Stimulated activated CD8-positive, alpha-beta memory T cell treated with anti-CD3 and anti-CD28 coated beads, Interleukin-4, amount 100 ng/mL, for 1 hour (primary cell): ENCODE measurements at places on chromosomes 3 and 15.

DNA sequence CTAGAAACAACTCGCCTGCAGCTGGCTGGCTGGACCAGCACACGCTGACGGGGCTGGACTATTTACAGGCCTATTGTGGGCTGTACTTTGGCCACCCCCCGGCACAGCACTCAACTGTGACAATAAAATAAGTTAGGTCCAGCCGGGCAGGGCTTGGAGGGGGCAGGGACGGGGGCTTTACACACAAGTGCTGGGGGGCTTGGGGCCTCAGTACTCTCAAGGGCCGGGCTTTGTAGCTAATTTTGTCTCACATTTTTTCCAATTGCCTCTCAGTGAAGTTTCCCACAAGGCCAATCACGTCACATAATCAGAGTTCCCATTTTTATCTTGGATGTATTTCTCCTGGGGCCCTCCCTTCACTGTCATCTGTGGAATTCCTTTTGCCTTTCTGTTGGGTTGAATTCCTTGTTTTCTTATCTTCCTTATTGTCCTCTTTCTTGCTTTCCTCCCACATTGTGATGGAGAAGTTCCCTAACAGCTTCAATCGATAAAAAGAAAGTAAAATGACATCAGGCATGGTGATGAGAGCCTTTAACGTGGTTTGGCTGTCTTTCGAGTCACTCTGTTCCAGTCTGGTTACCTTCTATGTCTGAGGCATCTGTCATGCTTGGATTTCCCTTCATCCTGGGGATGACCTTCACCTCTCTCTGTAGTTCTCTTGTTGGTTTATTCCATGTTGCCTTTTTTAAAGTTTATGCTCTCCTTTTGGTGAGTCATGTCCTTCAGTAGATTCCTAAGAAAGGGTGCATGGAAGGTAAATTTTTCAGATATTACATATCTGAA lies 44.1 kb upstream of the CMTM7 start:
- DNase-seq, result no peak

GRCh38 chr3:156071031-156071430 lies 49.3 kb upstream of the KCNAB1 start:
- no peak for DNase-seq

- no peak for DNase-seq
These were observed 152.9 kb upstream of the GOLIM4 start for GRCh38 chr3:168248383-168249204.

GRCh38 chr15:75929799-75930565 lies 26.3 kb downstream of the FBXO22 start:
- DNase-seq, result no peak

DNA sequence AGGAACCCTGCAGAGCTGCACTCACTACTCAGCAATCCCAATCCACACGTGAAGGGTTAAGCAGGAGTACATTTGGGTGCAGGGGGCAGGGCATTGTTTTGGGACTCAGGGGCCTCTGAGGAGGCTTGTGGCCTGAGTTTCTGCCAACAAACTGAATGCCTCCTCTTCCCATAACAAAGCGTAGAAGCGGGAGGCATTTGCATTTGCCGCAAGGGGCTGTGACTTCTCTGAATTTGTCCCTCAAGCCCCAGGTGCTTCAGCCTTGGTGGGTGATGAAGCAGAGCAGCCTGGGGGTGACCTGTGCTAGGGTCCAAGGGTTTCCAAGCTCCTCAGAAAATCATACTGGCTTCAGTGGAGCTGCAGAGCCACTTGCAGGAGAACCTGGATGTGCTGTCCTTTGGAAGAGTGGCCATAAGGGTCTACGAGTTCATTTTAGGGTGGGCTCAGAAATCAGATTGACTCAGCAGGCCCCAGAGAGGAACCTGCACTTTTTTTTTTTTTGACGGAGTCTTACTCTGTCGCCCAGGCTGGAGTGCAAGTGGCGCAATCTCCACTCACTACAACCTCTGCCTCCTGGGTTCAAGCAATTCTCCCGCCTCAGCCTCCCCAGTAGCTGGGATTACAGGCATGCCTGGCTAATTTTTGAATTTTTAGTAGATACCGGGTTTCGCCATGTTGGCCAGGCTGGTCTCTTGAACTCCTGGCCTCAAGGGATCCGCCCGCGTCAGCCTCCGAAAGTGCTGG lies 1.4 kb upstream of the RPSA start:
- no peak for DNase-seq

DNA sequence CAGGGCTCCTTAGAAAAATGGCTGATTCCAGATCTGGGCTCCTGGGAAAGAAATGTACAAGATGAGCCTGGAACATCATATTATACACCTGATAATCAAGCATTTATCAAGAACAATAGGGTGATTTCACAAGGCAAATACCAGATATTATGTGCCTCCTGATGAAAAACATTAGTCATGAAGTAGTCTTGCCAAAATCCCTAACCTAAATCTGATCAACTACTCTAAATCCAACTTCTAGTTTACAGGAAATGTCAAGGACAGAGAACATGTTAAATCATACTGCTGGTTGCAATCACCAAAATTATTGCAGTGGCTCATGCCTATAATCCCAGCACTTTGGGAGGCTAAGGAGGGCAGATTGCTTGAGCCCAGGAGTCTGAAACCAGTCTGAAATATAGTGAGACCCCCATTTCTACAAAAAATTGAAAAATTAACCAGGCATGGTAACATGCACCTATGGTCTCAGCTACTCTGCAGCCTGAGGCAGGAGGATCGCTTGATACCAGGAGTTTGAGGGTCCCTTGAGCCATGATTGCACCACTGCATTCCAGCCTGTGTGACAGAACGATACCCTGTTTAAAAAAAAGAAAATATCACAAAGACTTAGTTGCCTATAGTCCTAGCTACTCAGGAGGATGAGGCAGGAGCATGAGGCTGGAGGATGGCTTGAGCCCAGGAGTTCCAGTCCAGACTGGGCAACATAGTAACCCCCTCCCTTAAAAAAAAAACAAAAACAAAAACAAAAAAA lies 34.9 kb upstream of the ATP13A3 start:
- no peak for DNase-seq

- DNase-seq, result no peak
These were observed 392.0 kb downstream of the IL20RB start for GRCh38 chr3:137349557-137350348.

- no peak for DNase-seq
These were observed 42.6 kb downstream of the MGLL start for GRCh38 chr3:127779747-127780146.

GRCh38 chr15:75727851-75728715 lies 15.4 kb upstream of the CSPG4 start:
- DNase-seq, result peak; percentile 48

- DNase-seq, result no peak
These were observed 690.3 kb downstream of the MECOM start for GRCh38 chr3:168973206-168973605.

GRCh38 chr15:50190723-50191122 lies 8.7 kb downstream of the SLC27A2 start:
- no peak for DNase-seq

DNA sequence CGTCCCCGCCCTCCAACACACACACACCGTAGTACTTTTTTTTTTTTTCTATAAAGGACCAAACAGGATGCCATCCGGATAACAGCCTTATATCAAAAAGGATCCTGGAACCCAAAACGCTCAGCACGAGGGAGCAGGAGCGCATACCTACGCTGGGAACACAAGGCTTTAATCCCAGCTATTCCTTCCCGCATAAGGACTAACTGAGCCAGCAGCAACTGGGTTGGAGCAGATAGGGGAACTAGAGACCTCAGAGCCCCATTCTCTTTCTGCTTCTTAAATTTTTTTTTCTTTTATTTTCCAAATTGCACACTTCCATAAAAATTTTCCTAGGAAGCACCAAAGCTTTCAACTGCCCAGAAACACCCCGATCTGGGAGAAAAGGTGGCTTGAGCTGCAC lies 1.3 kb downstream of the TRANK1 start:
- DNase-seq, result no peak
